Activated CD8-positive, alpha-beta memory T cell treated with anti-CD3 and anti-CD28 coated beads, Interleukin-2, amount 50 U/mL, for 48 hours (primary cell): ENCODE measurements at places on chromosomes 5 and 9.

DNA sequence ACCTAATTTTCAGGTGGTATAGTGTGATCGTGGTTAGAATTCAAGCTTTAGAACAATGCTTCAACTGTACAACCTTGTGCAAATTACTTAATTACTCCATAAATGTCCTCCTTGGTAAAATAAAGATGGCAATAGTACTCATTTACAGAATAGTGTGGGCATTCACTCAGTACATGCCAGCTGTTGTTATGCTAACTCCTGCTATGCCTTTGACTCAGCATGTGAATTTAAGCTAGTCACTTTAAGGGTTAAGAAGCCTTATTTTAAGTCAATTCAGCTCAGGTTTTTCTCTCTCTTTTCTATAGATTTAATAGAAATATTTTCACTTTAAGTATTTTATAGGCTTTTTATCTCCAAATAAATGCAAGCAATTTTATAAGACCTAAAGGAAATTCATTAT, 335.6 kb upstream of the ITGA1 start:
- DNase-seq, result no peak

GRCh38 chr5:59293700-59294099, 599.8 kb downstream of the PDE4D start:
- no peak for DNase-seq

DNA sequence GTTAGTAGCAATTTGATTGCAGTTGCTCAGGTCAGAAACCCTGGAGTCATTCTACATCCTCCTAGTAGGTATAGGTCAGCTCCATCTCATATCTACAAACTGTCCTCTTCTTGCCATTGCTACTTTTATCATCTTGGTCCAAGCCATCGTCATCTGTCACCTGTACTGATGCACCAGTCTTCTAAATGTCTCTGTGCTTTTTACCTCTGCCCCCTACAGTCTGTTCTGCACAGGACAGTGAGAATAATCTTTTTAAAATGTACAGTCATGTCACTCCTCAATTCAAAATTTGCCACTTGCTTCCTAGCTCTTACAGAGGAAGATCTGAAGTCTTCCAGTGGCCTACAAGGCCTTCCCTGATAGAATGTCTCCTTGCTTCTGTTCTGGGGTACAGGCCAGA, 6.8 kb downstream of the NNT start:
- DNase-seq, result no peak

DNA sequence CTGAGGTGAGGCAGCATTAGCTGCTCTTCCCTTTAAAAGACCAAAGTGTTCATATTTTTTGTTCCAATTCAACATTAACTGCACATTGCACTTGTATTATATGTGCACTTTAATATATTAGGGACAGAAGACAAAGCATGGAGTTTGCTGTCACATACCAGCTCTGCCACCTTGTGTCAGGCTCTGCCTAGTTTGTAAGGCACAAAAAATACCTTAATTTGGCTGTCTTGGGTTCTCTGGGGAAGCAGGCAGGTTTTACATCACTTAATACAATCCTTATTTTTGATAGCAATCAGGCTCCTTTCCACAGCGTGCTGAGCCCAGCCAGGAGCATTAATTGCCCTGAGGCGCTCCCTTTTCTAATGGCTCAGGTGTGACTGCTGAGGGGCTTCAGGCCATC, 131.8 kb downstream of the SCAMP1 start:
- no peak for DNase-seq

DNA sequence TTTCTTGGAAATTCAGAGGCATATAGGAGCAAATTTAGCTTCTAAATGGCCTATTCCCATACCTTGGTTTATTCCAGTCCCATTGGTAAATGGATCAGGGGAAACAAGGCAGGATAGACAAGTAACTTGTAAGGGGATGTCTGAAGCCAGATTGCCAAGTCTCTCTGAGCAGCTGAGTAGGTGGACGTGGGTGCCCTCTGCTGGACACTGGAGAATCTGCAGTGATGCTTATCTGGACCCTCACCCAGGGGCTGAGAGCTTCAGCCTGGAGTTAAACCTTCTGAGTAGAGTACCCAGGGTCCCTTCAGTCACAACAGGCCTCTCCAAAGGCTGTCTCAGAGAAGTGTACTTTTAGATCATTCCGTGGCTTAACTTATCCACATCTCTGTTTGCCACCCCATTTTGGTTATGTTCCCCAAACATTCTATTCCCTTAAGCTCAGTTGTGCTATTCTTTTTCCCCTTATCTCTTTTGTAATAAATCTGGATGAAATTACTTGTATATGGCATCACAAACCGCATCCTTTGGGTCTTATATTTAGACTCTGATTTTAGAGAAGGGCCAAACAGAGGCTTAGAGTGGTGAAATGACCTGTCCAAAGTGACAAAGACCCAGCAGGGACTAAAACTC, 218.3 kb upstream of the GLRA1 start:
- peak; percentile 79 for DNase-seq

DNA sequence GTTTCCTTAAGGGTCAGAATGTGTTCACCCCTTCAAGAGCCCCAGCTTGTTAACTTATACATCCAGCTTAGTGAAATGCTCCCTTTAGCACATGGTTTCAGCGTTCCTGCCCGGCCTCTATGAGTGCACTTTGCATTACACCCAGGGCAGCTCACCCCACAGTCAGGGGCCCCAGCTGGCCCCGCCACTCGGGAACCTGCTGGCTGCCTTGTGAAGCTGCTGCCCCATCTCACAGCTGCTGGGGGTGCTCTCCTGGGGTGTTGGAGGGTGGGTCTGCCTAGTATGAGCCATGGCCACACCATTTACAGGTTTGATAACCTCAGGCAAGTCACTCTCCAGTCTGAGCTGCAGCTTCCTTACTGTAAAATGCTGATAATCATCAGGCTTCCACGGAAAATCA, 32.2 kb downstream of the HRH2 start:
- no peak for DNase-seq

GRCh38 chr5:140857177-140857986, 1.7 kb downstream of the PCDHA10 start:
- no peak for DNase-seq

- no peak for DNase-seq
Measured at GRCh38 chr9:36284226-36284625, 26.0 kb upstream of the GNE start.
